ENCODE measurements at places on chromosomes 6 and 20. TPM values are rescaled to one million over a fixed set of nuclear protein-coding genes. Genes with fewer than 3 reads are reported as not detected.
A peak's percentile ranks its signal among the peaks of the same experiment; 100 is the strongest.

DNA sequence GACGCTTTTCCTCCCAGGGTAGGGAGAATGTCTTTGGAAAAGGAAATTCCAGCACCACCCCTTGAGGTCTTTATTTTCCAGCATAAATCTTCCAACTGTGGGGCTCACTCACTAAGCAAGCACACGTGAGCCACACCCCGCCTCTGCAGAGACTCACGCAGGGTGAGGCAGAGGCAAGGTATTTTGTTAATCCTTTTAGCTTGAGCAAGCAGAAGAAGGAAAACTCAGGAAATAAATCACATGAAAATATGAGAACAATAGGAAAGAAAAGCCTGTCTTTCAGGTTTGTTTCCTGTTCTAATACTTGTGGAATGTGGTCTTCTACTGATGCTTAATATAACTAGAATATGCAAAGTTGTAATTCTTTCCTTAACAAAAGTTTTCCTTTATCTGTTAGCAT, 4.1 kb upstream of the PHACTR2 start:
- no peak for DNase-seq

The PLCB4 gene
- 30.7 TPM for total RNA-seq

DNA sequence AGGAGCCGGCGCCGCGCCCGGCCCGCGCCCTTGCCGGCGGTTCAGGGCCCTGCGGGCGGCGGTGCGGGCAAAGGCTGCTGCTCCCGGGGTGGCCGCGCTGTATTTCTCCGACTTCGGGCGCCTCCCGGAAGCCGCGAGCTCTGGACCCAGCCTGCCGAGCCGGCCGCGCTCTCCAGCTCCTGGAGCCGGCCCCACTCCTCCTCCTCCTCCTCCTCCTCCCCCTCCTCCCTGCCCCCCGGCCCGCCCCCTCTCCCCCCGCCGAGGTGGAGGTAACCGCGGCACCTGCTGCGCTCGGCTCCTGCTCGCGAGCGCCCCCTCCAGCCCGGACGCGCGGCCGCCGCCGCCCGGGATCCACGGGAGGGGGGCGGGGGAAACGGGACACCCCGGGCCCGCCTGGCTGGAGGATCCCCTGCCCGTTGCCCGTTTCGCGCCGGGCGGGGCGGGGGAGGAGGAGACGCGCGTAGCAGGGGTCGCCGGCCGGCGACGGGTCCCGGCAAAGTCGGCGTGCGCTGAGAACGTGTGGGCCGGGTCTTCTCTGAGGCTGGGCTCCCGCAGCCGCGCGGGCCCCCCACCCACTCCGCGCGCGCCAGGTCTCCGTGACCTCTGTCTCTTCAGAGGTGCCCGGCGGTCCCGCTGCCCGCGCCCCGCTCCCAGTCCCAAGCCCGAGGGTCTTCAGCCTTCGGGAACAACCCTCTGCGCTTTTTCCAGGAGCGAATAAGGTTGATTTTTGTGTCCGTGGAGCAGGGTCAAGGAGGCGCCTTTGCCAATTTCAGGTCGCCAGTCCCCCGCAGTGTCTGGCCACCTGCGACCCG, at the start of gene SLC22A23:
Gene SLC22A23 (minus strand): TSS at position 153 of the 812 bp plus-strand sequence. CDS start 491 bp downstream, outside the sequence.
- no peak for DNase-seq

GRCh38 chr6:105726902-105727655, 324.2 kb upstream of the PREP start:
- DNase-seq, result no peak

DNA sequence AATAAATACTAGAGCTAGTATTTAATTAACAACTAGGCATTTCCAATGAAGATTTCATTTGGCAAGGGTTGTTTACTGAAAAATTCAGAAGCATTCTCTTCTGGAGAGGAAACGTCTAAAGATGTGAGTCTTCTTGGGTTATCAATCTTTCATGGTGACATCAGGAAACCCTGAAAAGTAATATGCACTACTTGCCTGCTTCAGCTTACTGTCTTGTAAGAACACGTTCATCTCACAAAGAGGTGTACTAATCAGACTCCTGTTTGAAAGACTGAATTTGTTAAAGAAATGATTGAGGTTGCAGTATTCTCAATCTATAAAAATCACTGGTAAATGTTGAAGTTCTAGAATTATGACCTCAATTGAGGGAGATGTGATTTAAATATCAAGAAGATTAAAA, 16.9 kb downstream of the PLEKHG1 start:
- no peak for DNase-seq

- DNase-seq, result no peak
Observed at GRCh38 chr6:33343953-33344611, 26.5 kb upstream of the ZBTB22 start.

DNA sequence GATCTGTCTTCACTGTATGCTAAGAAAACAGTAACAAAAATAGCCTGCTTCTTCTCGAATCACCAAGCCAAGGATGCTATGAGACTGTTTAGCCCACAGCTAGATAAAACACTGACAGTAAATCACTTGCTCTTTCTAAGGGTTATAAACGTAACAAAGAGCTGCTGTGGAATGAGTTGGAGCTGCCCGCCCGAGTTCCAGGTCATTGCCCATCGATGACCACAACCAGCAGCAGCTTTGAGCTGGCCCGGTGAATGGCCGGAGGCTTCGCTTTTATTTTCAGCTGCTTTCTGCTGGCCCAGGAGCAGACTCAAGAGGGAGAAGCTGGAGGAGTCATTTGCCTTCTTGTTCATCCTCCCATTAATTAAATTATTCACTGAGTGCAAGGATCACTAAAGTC, 82.2 kb upstream of the CDH4 start:
- DNase-seq, result no peak

- no peak for DNase-seq
Observed at GRCh38 chr6:111231090-111231459, 143.8 kb downstream of the SLC16A10 start.

GRCh38 chr6:40393641-40394040, 193.5 kb downstream of the LRFN2 start:
- DNase-seq, result peak; percentile 91

- DNase-seq, result no peak
Observed at GRCh38 chr20:52399352-52399751, 207.8 kb upstream of the ZFP64 start.

GRCh38 chr6:52098721-52099120, 11.3 kb upstream of the PKHD1 start:
- no peak for DNase-seq

DNA sequence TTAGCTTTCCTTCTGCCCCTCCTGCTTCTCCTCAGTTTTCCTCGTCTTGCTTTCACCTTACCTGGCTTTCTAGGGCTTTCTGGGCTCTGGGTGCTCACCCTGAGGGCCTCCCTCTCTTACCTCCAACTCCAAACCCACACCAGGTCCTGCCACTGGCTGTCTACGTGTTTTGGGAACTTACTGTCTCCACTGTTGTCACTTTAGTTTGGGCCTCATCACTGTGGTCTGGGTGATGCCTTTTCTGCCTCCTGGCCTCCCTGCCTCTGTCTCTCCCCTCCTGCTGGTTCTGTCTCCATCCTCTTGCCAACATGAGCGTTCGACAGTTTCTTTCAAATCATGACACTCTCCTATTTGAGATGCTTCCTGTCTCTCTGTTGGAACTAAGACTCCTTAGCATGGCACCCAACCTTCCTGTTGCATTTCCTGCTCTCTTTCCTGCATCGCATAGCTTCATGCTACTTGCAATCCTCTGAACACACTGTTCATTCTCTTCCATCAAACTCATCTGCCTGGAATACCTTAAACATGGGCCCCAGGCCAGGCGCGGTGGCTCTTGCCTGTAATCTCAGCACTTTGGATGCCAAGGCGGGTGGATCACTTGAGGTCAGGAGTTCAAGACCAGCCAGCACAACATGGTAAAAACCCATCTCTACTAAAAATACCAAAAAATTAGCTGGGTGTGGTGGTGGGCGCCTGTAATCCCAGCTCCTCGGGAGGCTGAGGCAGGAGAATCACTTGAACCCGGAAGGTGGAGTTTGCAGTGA, 5.5 kb downstream of the CD40 start:
- DNase-seq, result no peak

GRCh38 chr6:46628976-46629375, 23.6 kb downstream of the CYP39A1 start:
- DNase-seq, result no peak

- DNase-seq, result no peak
Observed at GRCh38 chr6:53335224-53335994, 13.3 kb downstream of the ELOVL5 start.

DNA sequence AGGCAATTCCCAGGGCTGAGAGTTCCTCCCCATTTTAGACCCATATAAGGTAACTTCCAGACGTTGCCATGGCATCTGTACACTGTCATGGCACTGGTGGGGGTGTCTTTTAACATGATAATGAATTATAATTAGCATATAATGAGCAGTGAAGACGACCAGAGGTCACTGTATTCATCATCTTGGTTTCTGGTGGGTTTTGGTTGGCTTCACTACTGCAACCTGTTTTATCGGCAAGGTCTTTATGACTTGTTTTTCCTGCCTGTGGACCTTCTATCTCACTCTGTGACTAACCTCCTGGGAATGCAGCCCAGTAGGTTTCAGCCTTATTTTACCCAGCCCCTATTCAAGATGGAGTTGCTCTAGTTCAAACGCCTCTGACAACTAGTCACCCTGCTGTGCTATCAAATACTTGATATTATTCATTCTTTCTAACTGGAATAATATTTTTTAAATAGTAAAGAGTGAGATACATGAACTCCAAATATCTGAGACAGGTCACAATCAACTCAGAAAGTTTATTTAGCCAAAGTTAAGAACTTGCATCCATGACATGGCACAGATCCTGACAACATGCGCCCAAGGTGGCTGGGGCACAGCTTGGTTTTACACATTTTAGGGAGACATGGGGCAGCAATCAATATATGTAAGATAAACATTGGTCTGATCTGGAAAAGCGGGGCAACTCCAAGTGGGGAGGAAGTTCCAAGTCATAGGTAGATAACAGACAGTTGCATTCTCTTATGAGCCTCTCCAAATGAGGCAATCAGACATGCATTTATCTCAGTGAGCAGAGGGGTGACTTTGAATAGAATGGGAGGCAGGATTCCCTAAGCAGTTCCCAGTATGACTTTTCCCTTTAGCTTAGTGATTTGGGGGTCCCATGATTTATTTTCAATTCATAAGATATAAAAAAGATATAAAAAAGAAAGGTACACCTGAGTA, 1.2 kb upstream of the UFL1 start:
- no peak for DNase-seq

The C20orf202 gene
- 0.17 TPM for total RNA-seq

The LY6G6C gene
- total RNA-seq, result not detected

- no peak for DNase-seq
Observed at GRCh38 chr6:129317931-129318820, 391.8 kb downstream of the ARHGAP18 start.

The FAM83C gene
- total RNA-seq, result not detected

DNA sequence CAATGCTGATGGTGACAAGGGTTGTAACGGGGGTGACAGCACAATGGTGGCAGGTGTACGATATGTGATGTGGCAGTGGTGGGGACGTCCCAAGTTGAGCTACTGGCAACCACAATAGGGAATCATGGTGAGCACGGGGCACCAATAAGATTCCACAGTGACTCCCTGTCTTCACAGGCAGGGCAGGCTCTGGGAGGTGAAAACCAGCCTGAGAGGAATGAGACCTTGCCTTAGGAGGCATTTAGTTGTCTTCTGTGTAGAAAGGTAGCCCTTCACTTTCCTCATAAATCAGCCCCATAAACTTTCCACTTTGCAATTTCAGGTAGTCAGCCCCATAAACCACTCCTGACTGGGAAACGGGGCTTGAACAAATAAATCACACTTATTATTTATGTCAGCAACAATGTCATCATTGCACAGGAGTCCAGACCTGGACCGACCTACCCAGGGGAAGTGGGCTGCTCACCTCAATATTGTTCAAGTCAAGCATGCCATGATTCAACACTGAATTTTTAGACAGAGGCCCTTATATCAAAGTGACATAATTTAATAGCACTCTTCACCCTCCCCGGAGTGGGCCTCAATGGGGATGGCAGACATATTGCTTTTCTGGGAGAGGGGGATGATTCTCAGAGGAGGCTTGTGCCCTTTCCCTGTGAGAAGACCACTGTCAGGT, 150.8 kb downstream of the CDC5L start:
- DNase-seq, result peak; percentile 83

The EGFL8 gene
- 8.1 TPM for total RNA-seq

The FOXC1 gene
- 8.7 TPM for total RNA-seq

The HTR1B gene
- 2.3 TPM for total RNA-seq

DNA sequence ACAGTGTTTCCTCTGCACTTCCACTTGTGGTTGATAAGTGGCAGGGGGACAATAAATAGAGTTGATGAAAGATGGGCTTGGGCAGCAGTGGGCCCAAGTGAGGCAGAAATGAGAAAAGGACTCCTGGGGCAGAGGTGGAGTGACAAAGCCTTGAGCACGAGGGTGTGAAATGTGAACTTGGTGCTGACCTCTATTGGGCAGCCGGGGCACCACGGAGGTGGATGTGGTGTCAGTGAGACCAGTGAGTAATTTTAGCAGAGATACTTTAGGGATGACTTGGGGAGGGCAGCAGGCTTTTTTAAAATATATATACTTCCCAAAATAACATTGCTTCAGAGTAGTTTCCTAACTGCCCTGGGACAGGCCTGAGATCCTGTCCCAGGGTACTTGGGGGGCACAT, 30.6 kb upstream of the MYLK2 start:
- no peak for DNase-seq

The RFX6 gene
- total RNA-seq, result not detected

The NKX2-2 gene
- total RNA-seq, result not detected

The TSPO2 gene
- not detected for total RNA-seq

DNA sequence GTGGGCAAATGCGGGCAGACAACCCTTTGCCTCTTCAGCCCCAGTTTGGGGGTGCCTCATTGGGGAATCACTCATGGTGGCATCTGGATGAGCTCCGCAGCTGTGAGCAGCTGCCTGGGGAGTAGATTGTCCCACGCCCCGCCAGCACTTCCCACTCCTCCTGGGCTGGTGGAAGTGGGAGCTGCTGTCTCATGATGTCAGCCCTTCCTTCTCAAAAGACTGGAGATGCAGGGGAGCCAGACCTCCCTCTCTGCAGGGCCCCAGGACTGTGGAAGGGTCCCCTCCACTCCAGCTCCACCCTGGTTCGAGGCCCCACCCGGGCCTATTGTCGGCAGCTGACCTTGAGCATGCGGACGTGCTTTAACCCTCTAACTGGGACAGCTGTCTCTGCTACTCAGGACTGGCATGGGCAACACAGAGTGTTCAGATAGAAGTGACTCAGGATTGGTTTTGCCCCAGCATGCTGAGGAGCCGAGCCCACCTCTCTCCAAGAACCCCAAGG, 2.0 kb downstream of the UNC93A start:
- no peak for DNase-seq

DNA sequence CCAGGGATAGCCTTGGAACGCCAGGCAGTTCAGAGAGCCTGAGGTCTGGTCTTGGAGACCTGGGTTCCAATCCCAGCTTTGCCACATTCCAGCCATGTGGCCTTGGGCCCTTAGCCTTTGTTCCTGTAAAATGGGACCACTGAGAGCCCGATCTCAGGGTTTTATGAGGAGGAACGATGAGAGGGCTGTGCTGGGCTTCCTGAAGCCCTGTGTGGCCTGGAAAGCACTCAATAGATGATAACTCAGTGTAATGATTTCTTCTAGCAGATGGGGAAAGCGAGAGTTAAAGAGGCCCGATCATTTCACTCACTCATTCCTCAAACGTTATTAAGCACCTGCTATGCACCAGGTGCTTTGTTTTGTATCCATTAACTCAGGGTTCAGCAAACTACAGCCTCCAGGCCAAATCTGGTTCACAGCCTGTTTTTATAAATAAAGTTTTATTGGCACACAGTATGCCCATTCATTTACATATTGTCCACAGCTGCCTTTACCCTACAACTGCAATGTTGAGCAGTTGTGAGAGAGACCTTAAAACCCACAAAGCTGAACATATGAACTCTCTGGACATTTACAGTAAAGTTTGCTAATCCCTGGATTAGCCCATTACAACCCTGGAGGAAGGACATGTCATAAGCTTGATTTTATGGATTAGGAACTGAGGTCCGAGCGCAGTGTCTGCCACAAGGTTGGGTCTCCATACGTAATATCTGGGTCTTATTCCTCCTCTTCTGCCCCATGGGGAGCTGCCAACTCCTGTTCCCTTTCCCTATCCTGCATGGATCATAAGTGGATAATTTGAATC, 90.4 kb downstream of the CEBPB start:
- DNase-seq, result no peak
